Activated naive CD8-positive, alpha-beta T cell treated with anti-CD3 and anti-CD28 coated beads for 36 hours (primary cell): ENCODE measurements at places on chromosomes 11 and 22. TPM values are rescaled to one million over a fixed set of nuclear protein-coding genes. Genes with fewer than 3 reads are reported as not detected.

DNA sequence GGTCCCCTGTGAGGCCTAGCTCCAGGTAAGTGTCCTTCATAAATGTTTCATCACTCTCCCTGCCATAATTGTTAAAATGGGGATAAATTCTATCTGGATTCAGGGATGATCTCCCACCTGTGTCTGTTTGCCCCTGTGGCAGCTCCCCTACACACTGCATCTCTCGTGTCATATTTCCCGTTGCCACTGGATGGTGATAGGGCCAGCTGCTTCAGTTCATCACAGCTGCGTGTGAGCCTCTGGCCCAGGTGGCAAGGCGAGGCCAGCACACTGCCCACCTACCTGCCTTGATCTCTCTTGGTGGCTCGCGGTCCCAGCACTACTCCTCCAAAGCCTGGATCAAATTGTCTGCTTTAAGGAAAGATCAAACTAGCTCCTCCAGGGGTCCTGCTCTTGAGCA, 187.4 kb downstream of the GRIK4 start:
- no peak for DNase-seq

DNA sequence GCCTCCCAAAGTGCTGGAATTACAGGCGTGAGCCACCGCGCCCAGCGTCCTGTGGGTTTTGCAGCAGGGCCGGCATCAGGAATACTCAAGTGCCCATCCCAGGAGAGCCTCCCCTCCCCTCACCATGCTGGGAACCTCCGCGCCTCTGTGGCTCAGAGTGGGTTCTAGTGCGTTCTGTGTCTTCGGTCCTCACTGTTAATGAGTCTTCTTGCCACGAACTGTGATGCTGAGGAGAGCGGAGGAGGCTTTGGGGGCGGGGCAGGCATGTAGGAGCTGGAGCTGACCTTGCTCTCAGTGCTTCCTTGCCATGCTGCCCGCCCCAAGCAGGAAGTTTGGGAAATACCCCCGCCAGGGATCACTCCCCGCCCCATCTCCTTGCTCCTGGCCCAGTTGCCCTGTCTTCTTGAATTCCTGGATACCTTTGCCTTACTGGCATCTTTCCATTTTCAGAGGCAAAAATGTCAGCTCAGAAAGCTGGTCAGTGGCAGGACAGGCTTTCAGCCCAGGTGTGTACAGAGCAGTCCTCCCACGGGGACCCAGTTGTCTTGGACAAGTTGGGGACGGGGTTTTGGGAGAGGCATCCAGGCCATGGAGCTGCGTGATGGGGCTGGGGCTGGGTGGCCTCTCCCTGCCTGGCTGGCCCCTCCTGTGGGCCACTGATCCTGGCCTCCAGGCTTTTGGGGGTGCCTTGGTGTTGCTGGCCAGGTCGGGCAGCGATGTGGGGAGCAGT, 5.1 kb downstream of the GRAMD4 start:
- no peak for DNase-seq

Gene TLCD5
- 0.42 TPM for total RNA-seq

Gene DAGLA
- 0.22 TPM for total RNA-seq

GRCh38 chr11:59822989-59823566, 12.5 kb upstream of the MRPL16 start:
- peak; percentile 11 for DNase-seq

GRCh38 chr11:114136686-114137640, 77.5 kb downstream of the ZBTB16 start:
- no peak for DNase-seq

- DNase-seq, result no peak
Measured at GRCh38 chr11:100622404-100622803, 64.7 kb upstream of the ARHGAP42 start.

Gene PACSIN3
- total RNA-seq, result 7.0 TPM
